K562 (cell line): ENCODE measurements at places on chromosomes 1 and 21. TPM values are rescaled to one million over a fixed set of nuclear protein-coding genes. Genes with fewer than 3 reads are reported as not detected.

DNA sequence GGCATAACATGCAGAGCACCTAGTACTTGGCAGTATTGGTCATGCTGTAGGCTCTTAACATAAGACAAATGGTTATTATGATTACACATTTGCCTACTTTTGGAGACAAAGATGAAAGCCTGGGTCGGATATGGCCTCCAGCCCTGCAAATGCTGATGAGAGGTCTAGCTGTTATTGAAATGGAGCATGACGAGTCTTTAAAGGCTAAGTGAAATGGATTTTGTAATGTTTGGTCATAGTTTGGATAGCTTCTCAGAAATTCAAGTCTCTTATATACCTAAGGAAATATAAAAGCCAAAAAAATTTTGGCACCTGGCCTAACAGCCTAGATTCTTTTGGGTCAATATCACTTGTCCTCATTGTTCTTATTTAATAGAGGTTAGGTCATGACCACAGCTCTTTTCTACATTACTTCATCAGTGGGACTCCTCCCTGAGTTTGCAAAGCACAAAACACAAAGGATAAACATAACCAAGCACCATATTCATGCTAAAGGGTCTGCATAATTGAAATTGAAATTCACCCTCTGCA, 69.2 kb upstream of the WLS start:
- H3K27me3 ChIP-seq = no peaks in the 10 kb centered on the region
- no peaks in the 10 kb centered on the region for H3K4me1 ChIP-seq
- no peaks in the 10 kb centered on the region for H3K36me3 ChIP-seq

DNA sequence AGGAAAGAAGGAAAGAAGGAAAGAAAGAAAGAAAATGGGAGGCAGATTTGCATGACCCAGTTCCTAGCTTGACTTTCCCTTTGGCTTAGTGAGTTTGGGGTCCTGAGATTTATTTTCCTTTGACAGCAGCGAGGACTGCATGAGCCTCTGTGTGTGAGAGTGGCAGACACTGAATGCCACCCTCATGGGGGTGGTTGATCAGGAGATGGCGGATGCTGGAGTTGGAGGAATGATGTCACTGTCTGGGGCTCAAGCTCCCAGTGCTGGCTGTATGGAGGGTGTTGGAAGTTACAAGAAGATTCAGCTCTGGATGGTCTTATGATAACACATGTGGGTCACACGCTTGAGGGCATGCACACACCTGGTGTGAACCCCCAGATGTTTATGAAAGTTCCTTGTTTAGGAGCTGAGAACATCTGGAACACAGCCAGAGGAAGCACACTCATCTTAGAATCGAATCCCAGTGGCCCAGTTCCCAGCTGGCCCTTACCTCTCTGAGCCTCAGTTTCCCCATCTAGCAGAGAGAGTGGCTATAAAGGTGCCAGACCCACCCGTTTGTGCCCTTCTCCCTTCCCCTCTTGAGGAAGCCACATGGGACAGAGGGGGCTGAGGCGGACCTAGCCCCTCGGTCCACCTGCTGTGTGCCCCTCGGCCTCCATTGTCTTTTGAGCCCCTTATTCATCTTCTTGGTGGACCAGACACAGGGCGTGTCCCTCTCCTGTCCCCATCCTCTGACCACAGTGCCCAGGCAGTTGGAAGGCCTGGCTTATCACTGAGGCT, 5.7 kb downstream of the PADI4 start:
- peaks cover 19% of the 10 kb centered on the region; the same call in 2 of the 3 replicates for H3K27me3 ChIP-seq
- H3K4me1 ChIP-seq = no peaks in the 10 kb centered on the region; the same call in 1 of the 2 replicates
- no peak for DNase-seq
- H3K27ac ChIP-seq = no peak overlapping the region

GRCh38 chr1:169707912-169708604, 3.4 kb downstream of the SELL start:
- no peaks in the 10 kb centered on the region for H3K27me3 ChIP-seq
- no peaks in the 10 kb centered on the region for H3K36me3 ChIP-seq
- no peak overlapping the region for H3K4me3 ChIP-seq

The YBX1 gene
- 1,160 and 1,216 TPM in 2 replicates for total RNA-seq

The ARID4B gene
- total RNA-seq = 24.2 and 24.4 TPM in 2 replicates
